ENCODE measurements at places on chromosomes 3 and 15. TPM values are rescaled to one million over a fixed set of nuclear protein-coding genes. Genes with fewer than 3 reads are reported as not detected.

GRCh38 chr3:71082833-71083232 is 500.7 kb downstream of the FOXP1 start:
- DNase-seq, result no peak

DNA sequence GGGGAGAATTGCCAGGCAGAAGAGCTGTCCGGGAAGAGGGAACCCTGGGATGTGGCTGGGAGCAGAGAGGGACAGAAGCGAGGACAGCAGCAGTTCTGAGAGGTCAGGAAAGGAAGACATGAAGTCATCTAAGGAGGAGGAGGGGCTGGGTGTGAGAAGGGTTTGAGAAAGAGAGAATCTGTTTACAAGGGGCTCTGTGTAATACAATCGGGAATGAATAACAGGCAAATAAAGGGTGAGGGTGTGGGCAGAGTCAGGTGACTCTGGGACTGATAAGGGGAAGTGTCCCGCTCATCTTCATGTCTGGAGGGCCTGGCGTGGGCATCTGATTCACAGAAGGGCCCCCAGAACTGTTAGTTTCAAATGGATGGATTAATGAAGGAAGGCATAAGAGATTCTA is 191.3 kb downstream of the XXYLT1 start:
- peak; percentile 11 for DNase-seq

DNA sequence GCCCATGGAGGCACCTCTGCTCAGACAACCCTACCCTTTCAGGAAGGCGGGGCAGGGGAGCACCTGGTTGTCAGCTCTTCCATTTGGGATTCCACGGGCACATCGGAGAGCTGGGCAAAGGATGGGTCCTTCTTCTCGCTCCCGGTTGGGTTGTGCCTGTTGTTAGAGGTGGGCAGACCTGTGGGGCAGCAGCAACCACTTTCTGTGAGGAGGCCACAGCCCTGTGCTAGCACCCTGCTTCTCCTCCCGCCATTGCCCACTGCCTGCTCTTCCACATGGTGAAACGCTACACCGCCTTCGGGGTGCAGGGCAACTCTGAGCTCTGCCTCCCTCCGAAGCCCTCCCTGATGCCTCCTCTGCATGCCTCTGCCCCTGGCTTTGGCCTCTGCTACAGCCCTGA is 7.0 kb upstream of the HHATL start:
- no peak for DNase-seq

DNA sequence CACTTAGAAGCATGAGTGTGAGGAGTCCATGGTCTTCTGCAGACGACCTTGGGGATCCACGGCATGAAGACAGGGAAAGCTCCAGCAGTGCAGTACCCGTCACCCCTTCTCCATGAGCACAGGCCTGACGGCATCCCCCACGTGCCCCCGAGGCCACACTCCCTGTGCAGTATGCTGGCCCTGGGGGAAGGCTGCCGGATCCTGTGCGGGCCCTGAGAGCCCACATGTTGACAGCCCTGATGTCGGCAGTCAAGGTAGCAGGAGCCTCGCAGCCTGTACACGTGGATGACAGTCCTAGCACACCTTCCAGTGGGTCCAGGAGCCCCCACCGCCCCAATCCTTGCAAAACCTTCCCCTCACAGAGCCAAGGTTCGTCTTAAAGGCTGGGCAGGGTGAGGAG is 195.3 kb downstream of the ATP10A start:
- no peak for DNase-seq

- no peak for DNase-seq
Observed at GRCh38 chr3:108133858-108134554, 43.2 kb upstream of the CD47 start.

DNA sequence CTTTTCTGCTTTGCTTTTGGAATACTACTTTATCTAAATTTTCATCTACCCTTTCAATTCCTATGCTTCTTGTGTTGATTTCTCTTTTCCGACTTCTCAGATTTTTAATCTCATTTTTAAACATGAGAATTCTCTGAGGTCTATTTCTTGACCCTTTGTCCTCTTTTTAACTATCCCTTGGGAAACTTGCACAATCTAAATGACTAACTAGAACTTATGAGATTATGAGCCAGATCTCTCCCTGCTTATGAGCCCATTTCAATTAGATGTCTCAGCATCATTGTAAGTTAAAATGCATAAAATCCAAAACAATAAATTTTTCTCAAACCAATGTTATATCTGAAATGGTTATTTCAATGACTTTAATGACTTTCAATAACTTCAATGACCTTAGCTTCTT is 296.9 kb upstream of the AGTR1 start:
- DNase-seq, result no peak

DNA sequence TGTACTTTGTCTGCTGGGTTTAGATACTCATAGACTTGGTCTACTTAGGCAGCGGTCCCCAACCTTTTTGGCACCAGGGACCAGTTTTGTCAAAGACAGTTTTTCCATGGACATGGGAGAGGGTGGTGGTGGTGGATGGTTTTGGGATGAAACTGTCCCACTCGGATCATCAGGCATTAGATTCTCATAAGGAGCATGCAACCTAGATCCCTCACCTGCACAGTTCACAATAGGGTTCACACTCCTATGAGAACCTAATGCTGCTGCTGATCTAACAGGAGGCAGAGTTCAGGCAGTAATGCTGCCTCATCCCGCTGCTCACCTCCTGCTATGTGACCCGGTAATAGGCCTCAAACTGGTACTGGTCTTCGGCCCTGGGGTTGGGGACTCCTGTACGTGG is 45.3 kb downstream of the CMSS1 start:
- DNase-seq, result no peak

DNA sequence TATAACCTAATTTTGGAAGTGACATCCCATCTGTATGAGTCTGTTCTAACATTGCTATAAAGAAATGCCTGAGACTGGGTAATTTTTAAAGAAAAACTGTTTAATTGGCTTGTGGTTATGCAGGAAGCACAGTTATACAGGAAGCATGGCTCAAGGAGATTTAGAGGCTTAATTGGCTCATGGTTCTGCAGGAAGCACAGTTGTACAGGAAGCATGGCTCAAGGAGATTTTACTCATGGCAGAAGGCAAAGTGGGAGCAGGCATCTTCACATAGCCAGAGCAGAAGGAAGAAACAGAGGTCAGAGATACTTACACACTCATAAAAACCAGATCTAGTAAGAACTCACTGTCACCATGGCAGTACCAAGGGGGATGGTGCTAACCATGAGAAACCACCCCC is 193.1 kb upstream of the ADAMTS9 start:
- no peak for DNase-seq

DNA sequence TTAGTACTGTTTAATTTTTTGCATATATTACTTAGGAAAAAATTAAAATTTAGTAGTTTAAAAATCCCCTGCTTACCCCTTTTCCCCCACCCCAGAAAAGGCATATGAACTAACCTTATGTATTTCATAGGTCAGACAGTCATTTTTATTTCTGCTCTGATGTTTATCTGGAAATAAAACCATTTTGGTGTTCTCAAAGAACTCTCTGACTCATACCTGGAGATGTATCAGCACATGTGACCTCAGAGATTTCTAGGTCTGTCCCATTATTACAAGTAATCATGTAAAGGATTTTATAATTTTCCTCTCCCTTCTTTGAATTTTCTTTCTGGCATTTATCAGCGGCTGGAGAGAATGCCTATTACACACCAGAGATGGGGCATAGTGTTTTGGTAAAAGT is 14.1 kb upstream of the CCR8 start:
- no peak for DNase-seq

- DNase-seq, result no peak
Observed at GRCh38 chr3:157103280-157103679, 56.7 kb downstream of the CCNL1 start.

DNA sequence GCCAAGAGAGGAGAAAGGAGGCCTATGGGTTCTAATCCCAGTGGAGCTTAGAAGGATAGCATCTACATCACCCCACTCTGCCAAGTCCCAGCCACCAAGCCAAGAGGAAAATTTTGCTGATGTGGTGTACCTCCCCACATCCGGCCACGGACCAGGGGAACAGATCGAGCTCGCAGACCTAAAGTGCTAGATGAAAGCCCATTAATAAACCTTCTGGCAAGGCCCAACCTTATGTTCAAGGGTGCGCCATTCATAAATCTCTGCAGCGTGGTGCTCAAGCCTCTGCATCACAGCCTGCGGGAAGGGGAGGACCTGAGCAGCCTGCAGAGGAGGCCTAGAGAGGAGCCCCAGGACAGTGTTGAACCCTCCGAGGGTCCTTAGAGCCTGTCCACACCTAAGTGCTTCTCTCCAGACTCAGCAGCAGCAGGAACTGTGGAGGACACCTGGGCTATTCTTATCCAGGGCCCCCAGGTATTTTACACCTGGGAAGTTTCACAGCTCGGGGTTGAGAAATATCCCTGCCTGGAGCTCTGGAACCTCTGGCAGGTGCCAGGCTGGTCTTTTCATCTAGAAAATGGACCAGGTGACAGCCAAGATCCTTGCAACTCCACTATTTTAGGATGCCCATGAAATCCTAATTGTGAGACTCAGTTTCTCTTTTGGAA is 68.0 kb downstream of the MRPL46 start:
- no peak for DNase-seq

- DNase-seq, result no peak
Observed at GRCh38 chr15:61393949-61394348, 164.8 kb upstream of the RORA start.

- no peak for DNase-seq
Observed at GRCh38 chr3:27544372-27544865, 60.2 kb upstream of the SLC4A7 start.

GRCh38 chr15:61396235-61396919 is 167.3 kb upstream of the RORA start:
- DNase-seq, result peak; percentile 32

- DNase-seq, result no peak
Observed at GRCh38 chr3:156259896-156260295, 139.5 kb downstream of the KCNAB1 start.

DNA sequence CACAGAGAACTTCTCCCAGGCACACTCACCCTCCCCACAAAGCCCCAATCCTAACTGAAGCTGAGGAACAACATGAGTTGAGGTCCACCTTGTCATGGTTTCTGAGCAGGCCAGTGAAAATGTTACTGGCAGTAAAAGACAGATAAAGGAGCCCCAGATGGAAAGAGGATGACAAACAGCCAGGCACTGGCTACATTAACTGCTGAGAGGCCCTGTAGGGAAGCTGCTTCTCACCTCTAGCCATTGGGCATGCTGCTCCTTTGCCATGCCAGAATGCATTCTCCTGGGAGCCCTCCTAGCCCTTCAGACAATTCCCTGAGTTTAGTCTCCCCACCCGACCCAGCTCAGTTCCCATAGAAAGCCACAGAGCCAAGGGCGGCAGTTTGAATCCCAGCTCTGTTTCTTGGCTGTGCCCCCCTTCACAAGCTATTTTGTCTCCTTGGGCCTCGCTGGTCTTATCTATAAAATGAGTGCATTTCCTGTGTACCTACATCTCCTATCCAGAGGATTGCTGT is 60.5 kb downstream of the LMCD1 start:
- no peak for DNase-seq

- peak; percentile 62 for DNase-seq
Observed at GRCh38 chr15:51750792-51751696, at the start of gene TMOD2. Gene TMOD2, plus strand, starts transcription at chr15:51751597. Its CDS starts 14,845 bp downstream, at chr15:51766442.

- peak; percentile 84 for DNase-seq
Observed at GRCh38 chr15:71237456-71238188, 122.4 kb downstream of the THSD4 start.

GRCh38 chr3:49182682-49183081 is 11.3 kb downstream of the KLHDC8B start:
- no peak for DNase-seq

DNA sequence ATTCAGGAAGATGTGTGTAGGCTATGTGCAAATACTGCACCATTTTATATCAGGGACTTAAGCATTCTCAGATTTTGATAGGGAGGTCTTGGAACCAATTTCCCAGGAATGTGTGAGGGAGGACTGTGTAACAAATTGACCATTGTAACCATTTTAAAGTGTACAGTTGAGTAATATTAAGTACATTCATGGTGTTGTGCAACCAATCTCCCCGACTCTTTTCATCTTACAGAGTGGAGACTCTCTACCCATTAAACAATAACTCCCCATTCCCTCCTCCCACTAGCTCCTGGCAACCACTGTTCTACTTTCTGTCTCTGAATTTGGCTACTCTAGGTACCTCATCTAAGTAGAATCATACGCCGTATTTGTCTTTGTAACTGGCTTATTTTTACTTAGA is 5.1 kb downstream of the RCN2 start:
- no peak for DNase-seq

DNA sequence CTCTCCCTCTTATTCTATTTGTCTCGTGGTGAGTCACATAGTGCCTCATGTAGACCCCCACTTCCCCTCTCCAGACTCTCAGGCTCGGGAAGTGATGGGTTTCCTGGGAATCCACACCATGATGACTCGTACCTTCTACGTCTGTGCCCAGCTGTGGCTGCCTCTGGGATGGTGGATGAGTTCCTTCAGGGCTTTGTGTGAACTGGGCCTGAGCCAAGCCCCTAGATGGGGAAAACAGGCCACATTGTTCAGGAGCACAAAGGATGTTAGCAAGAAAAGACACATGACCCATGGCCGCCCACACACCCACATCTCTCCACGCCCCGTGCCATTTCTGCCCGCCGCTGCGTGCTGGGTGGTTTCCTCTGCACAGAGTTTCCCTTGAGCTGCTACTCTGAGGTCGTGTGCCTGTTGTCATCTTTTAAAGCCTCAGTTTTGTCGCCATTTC is 10.5 kb downstream of the ISG20 start:
- DNase-seq, result peak; percentile 42

DNA sequence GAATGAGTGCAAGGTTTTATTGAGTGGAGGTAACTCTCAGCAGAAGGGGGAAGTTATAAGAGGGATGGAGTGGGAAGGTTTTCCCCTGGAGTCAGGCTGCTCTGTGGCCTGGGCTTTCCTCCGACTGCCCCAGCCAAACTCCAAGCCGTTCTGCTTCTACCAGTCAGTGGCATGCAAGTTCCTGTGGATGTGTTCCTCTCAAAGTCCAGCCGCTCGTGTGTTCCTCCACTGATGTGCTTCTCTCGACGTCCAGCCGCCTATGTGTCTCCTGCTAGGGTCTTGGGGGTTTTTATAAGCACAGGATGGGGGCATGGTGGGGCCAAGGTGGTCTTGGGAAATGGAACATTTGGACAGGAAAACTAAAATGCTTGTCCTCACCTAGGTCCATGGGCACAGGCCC is 9.0 kb upstream of the U2SURP start:
- DNase-seq, result no peak

TEX55 gene
- not detected for total RNA-seq

HERC2 gene
- 21.8 TPM for total RNA-seq

CCRL2 gene
- total RNA-seq, result 0.30 TPM

SMAD3 gene
- total RNA-seq, result 10.5 TPM

ITGA11 gene
- total RNA-seq, result 0.74 TPM

HIGD2B gene
- not detected for total RNA-seq

SAMMSON gene
- total RNA-seq, result not detected

BRK1 gene
- 43.5 TPM for total RNA-seq

SNTN gene
- total RNA-seq, result not detected
